GM13977 (cell line): ENCODE measurements at places on chromosomes 7 and 10.

- DNase-seq, result no peak
These were observed 384.5 kb downstream of the KCNMA1 start for GRCh38 chr10:77253147-77253545.

- no peak for DNase-seq
These were observed 218.5 kb downstream of the PLXDC2 start for GRCh38 chr10:20034732-20035131.

- DNase-seq, result no peak
These were observed 1.0 kb upstream of the CBLL1 start for GRCh38 chr7:107742678-107743566.

GRCh38 chr7:70374772-70375533, 757.0 kb upstream of the GALNT17 start:
- no peak for DNase-seq
